Activated T-cell treated with anti-CD3 and anti-CD28 coated beads, Interleukin-2, amount 50 U/mL, for 4 hours (primary cell): ENCODE measurements at places on chromosomes 5 and 9.

- no peak for DNase-seq
Observed at GRCh38 chr5:1753490-1753889, 46.1 kb downstream of the MRPL36 start.

- no peak for DNase-seq
Observed at GRCh38 chr5:136584474-136584873, 219.1 kb upstream of the TRPC7 start.

DNA sequence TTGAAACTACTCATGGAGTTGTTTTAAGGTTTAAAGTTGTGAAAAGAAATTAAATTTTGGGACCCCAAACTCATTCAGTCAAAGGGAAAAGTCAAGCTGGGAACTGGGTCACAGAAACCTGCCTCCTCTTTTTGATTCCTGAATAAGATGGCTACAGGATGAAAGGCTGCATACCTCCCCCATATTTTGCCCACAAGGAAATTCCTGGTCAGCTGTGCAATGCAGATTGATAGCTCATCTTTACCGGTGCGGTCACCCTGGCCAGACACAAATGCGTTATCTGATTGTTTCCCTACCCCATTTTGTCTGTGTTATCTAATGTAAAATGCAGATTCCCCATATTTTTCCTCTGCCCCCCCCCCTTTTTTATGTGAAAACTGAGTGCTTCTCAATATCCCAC, 1.3 kb downstream of the HAVCR2 start:
- no peak for DNase-seq

DNA sequence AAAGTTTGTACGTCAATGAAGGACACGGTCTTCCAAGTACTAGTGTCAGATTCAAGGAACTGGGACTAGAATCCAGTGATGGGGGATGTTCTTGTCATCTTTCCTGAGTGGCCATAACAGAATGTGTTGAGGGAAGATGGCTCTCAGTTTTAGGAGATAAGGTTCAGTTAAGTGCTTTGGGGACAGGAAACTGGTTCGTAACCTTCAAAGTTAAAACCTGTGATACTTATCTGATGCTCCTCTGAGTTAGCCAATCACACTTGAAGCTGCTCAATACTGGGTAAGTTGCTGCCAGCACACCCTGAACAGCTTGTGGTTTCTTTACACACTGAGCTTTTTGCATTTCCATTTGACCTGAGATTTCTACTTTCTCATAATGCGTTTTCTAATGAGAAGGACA, 64.4 kb downstream of the PIK3R1 start:
- DNase-seq: no peak

- no peak for DNase-seq
Observed at GRCh38 chr9:71355884-71356283, 234.5 kb upstream of the TRPM3 start.

- no peak for DNase-seq
Observed at GRCh38 chr5:180287404-180287803, 4.5 kb downstream of the MAPK9 start.

GRCh38 chr9:130542457-130543228, 36.7 kb upstream of the FUBP3 start:
- no peak for DNase-seq

- no peak for DNase-seq
Observed at GRCh38 chr9:98047002-98047401, 9.5 kb upstream of the NANS start.

GRCh38 chr9:86942281-86943200, 4.8 kb downstream of the GAS1 start:
- no peak for DNase-seq

GRCh38 chr9:23736293-23736692, 89.7 kb downstream of the ELAVL2 start:
- no peak for DNase-seq

DNA sequence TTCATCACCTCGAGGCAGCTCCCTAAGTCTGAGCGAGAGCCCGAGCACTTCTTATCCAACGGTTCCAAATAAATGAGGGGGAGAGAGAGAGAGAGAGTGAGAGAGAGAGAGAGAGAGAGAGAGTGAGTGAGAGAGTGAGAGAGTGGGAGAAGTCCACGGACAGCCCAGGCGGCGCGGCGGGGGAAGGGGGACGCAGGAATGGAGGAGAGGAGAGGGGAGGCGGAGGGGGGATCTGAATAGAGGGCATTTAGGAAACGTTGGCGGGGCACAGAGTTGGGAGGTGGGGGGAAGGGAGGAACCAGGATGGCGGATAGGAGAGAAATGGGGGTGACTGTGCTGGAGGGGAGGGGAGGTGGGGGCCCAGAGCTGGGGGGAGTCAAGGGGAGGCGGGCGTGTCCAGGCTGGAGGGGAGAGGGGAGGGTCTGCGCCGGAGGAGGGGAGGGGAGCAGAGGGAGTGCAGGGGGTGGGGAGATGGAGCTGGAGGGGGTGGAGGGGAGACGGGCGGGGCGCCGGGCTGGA, 398 bp upstream of the BASP1 start:
- no peak for DNase-seq

GRCh38 chr5:129653057-129653375, 94.9 kb upstream of the MINAR2 start:
- DNase-seq: no peak

GRCh38 chr5:54517512-54518145, at the start of gene SNX18:
Gene SNX18 (plus strand): TSS chr5:54517759. CDS start chr5:54517953, 194 bp downstream.
- peak; percentile 90 for DNase-seq

DNA sequence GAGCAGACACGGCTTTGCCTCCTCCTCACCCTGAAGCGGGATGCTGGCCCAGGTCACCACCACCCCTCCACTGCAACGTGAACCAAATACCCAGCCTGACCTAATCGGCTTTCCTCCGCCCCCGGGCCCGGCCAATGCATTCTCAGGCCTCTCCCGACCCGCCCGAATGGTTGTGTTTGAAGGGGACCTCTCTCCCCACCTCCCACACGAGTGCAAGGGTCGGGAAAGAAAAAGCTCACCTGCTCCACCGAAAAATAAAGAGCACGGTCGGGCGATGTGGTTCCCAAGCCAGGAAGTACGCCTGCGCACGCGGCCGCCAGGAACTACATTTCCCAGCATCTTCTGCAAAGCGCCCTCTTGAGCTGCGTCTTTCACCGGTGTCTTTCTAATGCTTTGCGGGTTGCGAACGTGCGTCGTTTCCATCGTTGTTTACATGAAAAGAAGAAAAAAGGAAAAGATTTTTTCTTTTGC, at the start of gene ZNF883:
ZNF883 (minus strand) TSS at position 282 of the 471 bp plus-strand sequence.
- peak; percentile 5 for DNase-seq

DNA sequence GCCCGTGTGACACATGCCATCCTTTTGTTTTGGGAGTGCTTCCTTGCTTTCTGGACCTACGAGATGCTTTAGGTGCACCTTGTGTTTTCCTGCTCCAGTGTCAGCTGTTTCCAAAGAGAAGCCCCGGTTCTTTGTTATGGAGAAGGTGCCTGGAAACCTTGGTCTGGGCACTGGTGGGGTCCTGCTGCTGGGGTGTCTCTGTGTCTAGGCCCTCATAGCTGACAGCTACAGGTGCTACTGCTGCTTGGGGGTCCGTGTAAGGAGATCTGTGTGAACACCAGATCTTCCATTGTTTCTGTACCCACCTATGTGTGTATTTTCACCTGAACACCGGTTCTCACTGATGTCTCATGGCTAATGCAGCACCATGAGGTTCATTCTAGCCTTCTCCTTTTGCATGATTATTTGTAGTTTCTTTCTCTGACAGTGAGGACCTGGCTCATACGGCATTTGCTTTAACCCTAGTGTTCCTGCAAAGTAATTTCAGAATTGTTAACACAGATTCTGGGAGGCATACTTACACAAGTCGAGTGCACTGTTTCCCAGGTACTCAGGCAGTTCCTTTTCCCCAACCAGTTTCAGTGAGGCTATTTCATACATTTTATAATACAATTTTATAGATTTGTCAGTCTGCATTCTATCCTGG, 13.2 kb upstream of the FAM120AOS start:
- DNase-seq: no peak

GRCh38 chr5:180820788-180821321, 18.2 kb upstream of the MGAT1 start:
- DNase-seq: no peak

DNA sequence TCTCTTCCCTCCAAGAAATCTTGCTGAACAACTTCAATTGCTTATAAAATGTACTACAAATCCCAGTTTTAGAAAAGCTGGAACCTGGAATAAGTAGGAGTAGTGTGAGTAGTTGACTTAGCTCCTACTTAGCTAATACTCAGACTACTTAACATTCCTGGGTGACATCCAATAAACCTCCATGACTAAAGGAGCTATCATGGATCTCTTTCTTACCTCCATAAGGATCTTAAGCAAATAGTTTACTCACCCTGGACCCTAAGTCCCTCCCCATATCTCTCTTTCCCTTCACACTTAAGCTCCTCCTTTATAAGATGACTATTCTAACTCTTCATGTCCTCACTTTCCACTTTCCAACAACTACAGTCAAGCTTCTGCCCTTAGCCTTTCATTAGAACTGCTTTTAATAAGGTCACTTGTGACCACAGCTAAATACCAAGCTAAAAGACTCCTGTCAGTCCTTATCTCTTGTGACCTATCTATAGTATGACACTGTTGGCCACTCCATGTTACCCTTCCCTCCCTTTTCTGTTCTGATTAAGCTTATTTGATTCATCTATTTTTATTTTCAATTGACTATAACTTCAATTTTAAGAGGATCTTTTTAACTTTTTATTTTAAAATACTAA, 194.9 kb downstream of the RFX3 start:
- DNase-seq: no peak

DNA sequence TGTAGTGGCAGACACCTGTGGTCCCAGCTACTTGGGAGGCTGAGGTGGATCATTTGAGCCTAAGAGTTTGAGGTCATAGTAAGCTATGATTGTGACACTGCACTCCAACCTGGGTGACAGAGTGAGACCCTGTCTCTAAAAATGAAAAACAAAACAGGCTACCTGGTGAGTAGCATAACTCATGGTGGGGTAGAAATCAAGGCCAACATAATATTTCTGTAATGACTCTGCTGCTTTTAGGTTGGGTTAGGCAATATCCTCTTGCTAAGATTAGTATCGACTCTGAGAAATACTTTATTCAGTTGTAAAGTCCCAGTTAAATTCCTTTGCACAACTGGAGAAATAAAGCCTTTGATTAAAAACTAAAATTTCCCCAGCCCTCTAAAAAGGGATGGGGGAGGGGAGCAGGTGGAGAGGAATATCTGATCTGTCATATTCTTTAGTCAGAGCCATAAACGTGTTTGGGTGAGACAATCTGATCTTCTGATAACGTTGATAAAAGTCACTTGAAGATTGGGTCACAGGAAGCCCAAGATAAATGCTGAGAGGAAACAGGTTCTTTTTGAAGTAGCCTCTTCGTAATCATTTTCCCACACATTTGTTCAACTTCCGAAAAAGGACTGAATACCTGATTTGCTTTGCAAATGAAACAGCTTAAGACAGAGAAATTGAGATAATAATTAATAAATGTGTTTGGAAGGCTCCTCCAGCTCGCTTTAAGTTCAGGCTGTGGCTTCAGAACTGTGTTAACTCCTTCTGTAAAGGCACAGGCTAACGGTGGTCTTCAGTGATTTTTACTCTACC, 14.9 kb downstream of the IL4 start:
- no peak for DNase-seq

- DNase-seq: no peak
Observed at GRCh38 chr9:89354471-89354870, 36.2 kb downstream of the SECISBP2 start.

GRCh38 chr5:88555674-88556073, 287.0 kb upstream of the TMEM161B start:
- DNase-seq: no peak

GRCh38 chr9:113720495-113720894, 155.6 kb upstream of the ZNF618 start:
- DNase-seq: no peak

DNA sequence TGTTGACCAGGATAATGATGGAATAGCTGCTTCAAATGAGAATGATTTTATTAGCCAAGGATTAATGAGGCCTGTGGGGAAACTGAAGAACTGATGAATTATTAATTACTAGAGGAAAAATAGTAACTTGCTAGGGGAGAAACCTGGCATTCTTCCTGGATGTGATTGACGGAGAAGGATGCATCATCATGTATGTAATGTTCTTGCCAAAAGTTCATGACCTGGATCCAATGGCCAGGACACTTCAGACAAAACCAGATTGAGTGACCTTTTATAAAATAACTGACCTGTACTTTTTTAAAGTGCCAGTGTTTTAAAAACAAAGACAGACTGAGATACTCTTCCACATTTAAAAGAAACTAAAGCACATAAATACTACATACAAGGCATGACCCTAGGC, 23.7 kb downstream of the KIAA1191 start:
- no peak for DNase-seq

DNA sequence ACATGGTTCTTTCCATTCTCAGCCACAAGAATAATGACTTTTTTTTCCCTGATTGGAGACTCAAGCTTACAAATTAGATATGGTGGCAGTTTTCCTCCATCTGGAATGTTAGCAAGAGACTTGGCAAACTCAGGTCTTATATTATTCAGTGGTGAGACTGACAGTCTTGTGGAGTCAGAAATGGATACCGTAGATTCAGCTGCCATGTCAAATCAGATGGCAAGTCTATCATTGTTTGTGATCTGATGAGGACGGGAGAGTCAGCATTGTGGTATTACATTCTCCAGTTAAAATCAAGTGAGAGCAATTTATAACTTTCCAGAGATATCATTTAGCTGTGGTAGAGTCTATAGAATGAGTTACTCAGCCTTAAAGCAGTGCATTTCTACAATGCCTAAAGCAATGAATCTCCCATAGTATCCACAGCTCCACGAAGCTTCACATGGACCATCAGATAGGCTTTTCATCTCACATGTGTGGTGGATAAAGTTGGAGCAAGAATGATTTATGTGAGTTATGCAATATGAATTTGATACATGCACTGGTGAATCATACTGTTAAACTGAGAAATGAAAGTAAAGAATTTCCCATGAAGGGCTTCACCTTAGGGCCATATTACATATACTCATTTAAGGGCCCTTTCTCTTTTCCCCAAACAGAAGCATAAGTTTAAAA, 430.6 kb downstream of the ZNF608 start:
- no peak for DNase-seq

- no peak for DNase-seq
Observed at GRCh38 chr9:74951107-74951720, 1.5 kb downstream of the C9orf40 start.

DNA sequence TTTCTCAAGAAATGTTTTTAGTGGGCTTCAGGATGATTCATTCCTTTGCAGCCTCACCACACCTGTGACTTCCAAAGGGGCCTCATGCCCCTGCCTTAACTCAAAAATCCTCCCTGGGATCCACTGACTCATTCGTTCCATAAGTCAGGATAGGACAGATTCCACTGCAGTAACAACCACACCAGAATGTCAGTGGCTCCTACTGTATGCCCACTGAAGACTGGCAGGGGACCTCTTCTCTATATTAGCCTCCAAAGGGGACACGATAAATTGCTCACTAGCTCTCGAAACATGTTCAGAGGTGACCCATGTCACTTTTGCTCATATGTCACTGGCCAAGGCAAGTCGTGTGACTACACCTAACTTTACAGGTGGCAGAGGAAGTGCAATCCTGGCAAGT, 25.7 kb upstream of the LHX2 start:
- no peak for DNase-seq

GRCh38 chr5:159171274-159171673, 38.1 kb downstream of the RNF145 start:
- no peak for DNase-seq
